ENCODE measurements at places on chromosomes 2 and 18.

GRCh38 chr2:112957511-112957910 lies 20.3 kb upstream of the IL36G start:
- no peak for DNase-seq

- no peak for DNase-seq
These were observed 31.9 kb downstream of the PRKRA start for GRCh38 chr2:178419123-178419522.

GRCh38 chr2:8819194-8819593 lies 18.2 kb downstream of the KIDINS220 start:
- no peak for DNase-seq

- DNase-seq, result no peak
These were observed 593.1 kb upstream of the LRRTM4 start for GRCh38 chr2:78115291-78115690.

DNA sequence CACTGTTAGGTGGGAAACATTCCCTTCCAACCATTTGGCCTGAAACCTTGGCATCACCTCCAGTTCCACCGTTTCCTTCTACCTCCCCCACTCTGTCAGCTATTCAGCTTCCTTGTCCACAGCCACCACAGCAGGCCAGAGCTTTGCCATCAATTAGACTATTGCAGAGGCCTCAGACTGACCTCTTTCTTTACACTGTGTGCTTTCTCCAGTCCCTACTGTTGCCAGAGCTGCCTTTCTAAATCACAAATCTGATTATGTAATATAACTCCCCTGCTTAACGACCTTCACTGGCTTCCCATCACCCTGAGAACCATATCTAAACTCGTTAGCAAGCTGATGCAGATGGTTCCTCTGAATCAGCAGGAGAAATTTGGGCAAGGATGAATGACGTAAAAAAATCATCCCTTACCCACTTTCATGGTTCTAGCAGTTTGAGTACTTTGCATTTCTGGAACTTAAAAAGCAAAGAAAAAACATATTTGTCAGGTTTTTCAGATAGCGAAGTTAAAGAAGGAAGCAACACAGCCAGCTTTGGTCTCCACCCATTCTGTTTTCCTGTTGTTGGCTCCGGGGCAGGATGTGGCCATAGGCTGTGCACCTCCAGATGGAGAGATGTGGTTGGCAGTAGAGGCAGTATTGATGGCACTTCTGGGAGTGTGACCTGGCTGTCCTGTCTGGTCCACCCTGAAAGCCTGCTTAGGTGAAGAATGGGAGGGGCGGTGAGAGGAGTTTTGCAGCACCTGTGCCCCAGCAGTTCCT lies 422.1 kb downstream of the PARD3B start:
- no peak for DNase-seq

- no peak for DNase-seq
These were observed 44.5 kb upstream of the ASPRV1 start for GRCh38 chr2:70005752-70006446.

DNA sequence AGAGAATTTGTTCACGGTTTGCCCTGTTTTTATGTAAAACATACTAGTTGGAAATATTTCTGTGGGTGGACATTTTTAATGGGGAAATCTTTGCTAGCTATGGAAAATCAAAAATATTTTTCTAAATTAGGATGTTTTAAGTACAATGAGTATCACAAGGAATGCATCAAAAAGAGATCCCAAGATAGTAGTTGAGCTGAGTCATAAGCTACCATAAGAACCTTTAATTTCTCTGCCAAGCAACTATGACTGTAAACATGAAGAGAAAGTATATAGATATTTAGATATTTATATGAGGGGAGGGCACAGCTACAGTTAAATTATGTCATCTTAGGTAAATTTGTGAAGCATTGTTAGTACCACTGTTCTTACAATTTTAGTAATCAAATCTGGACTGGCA lies 646.2 kb downstream of the XIRP2 start:
- DNase-seq, result no peak

All from epithelial cell of prostate (primary cell).